Caco-2 (cell line): ENCODE measurements at places on chromosomes 2 and 18. TPM values are rescaled to one million over a fixed set of nuclear protein-coding genes. Genes with fewer than 3 reads are reported as not detected.

GRCh38 chr2:43054367-43054766, 172.0 kb downstream of the ZFP36L2 start:
- H3K27me3 ChIP-seq, result no peaks in the 10 kb centered on the region
- no peak overlapping the region for H3K27ac ChIP-seq
- peaks cover 26% of the 10 kb centered on the region for H3K4me1 ChIP-seq

DNA sequence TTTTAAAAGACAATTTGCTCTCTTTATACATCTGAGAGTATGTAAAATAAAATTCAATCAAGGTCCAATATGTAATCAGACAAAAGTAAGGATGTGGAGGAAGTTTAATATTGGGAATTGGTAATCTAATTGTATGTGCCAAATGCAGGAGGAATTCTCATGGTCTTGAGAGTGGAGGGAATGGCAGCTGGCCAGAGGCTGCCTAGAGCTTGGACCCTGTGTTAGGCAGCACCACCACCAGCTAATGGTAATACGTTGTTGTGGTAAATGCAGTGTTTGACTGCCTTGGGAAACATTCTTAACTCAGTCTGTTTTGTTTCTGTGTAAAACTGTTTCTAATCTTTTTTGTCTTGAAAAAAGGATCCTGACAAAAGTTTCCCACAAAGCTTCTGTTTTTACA, 30.0 kb downstream of the GALNT1 start:
- H3K27ac ChIP-seq, result no peak overlapping the region
- no peaks in the 10 kb centered on the region for H3K4me1 ChIP-seq
- no peaks in the 10 kb centered on the region for H3K27me3 ChIP-seq

GRCh38 chr2:30454571-30454970, 7.5 kb downstream of the LCLAT1 start:
- no peak overlapping the region for H3K27ac ChIP-seq
- no peaks in the 10 kb centered on the region; the same call in 1 of the 2 replicates for H3K36me3 ChIP-seq
- H3K4me1 ChIP-seq, result peaks cover 43% of the 10 kb centered on the region
- no peaks in the 10 kb centered on the region for H3K27me3 ChIP-seq

DNA sequence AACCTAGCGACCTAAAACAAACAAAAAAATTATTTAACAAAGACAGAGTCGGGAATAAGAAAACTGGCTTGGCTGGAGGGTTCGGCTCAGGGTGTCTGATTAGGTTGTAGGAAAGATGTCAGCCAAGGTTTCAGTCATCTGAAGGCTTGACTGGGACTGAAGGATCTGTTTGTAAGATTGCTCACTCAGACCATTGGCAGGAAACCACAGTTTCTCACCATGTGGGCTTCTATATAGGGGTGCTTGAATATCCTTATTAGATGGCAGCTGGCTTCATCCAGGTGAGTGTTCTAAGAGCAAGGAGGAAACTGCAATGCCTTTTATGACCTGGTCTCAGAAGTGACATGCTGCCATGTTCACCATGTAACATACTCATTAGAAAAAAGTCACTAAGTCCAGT, 999 bp upstream of the IL36B start:
- no peak overlapping the region for H3K4me3 ChIP-seq
- H3K36me3 ChIP-seq, result no peaks in the 10 kb centered on the region
- no peak overlapping the region for H3K27ac ChIP-seq
- peaks cover 6% of the 10 kb centered on the region for H3K4me1 ChIP-seq

DNA sequence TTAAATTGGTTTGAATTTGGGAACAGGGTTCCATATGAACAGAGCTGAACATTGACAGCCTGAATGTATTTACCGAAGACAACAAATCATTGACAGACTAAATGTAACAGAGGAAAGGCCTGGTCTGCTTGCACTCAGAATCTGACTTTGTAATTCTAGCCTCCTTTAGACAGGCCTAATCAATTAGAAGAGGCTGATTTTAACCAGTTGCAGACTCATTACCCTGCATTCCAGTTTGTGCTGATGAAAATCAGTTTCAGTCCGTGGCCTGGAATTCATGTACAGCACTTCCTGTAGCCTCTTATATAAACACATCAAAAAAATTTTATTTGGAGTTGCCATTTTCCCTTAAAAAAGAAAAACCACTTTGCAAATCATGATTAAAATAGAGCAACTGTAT, 93.1 kb upstream of the ZFP36L2 start:
- no peaks in the 10 kb centered on the region for H3K27me3 ChIP-seq
- H3K4me3 ChIP-seq, result no peak overlapping the region
- no peak for DNase-seq
- no peak overlapping the region for H3K27ac ChIP-seq
- H3K36me3 ChIP-seq, result peaks cover 2% of the 10 kb centered on the region; the same call in 1 of the 2 replicates

DNA sequence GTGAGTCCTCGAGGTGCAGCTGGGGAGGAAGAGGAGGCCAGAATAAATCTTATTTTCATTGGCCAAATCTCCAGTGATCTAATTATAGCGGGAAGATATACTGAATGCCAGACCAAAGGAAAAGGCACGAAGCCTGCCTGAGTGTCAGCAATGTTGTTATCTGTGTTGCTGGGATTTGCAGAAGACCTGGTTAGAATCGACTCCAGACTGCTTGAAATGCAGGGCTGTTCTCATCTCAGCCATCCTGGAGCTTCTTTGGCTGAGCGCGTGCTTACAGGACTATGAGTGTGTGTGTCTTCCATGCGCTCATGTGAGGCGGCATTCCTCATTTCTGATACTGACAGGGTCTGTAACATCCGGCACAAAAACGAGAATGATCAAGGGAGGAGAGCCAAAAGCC, 81.2 kb downstream of the TSN start:
- no peak overlapping the region for H3K4me3 ChIP-seq
- H3K27me3 ChIP-seq, result no peaks in the 10 kb centered on the region
- H3K36me3 ChIP-seq, result no peaks in the 10 kb centered on the region
- H3K27ac ChIP-seq, result no peak overlapping the region
- DNase-seq, result no peak

GRCh38 chr2:200254773-200255172, 51.7 kb upstream of the SPATS2L start:
- H3K4me3 ChIP-seq, result no peak overlapping the region
- H3K36me3 ChIP-seq, result no peaks in the 10 kb centered on the region
- H3K4me1 ChIP-seq, result peaks cover 25% of the 10 kb centered on the region
- DNase-seq, result no peak
- no peaks in the 10 kb centered on the region for H3K27me3 ChIP-seq
- no peak overlapping the region for H3K27ac ChIP-seq

GRCh38 chr2:141941210-141941714, 189.6 kb downstream of the LRP1B start:
- no peaks in the 10 kb centered on the region for H3K4me1 ChIP-seq
- no peaks in the 10 kb centered on the region for H3K36me3 ChIP-seq
- no peak for DNase-seq
- H3K27ac ChIP-seq, result no peak overlapping the region
- H3K4me3 ChIP-seq, result no peak overlapping the region

DNA sequence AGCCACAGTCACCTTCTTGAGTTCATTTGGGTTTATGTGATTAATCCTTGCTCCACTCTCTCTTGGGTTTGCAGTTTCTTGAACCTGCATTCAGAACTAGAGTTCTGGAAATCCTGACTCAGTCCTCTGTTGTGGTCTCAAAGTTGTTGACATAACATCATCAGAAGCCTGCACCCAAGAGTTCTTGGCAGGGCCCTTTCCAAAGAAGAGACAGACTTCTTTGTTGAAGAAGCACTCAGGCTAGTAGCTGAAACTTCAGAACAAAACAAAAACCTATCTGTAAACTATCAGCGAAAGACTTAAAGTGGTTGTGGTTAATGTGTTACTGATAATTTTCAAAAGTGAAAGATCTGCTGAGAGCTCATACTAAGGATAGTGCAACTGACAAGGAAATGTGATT, 120.8 kb downstream of the FAM168B start:
- H3K36me3 ChIP-seq, result no peaks in the 10 kb centered on the region
- no peak overlapping the region for H3K4me3 ChIP-seq
- peaks cover 7% of the 10 kb centered on the region; the same call in 1 of the 2 replicates for H3K4me1 ChIP-seq
- no peak for DNase-seq
- H3K27me3 ChIP-seq, result no peaks in the 10 kb centered on the region

- H3K4me1 ChIP-seq, result no peaks in the 10 kb centered on the region
- no peaks in the 10 kb centered on the region for H3K27me3 ChIP-seq
- H3K36me3 ChIP-seq, result no peaks in the 10 kb centered on the region
- DNase-seq, result no peak
- H3K4me3 ChIP-seq, result no peak overlapping the region
Measured at GRCh38 chr18:44025421-44025820, 655.3 kb upstream of the SETBP1 start.

- H3K36me3 ChIP-seq, result no peaks in the 10 kb centered on the region
- DNase-seq, result no peak
- no peak overlapping the region for H3K27ac ChIP-seq
- H3K4me3 ChIP-seq, result no peak overlapping the region
Measured at GRCh38 chr2:25497918-25498407, 156.2 kb upstream of the DNMT3A start.

- H3K4me1 ChIP-seq, result no peaks in the 10 kb centered on the region
- H3K27me3 ChIP-seq, result no peaks in the 10 kb centered on the region; the same call in 1 of the 2 replicates
- H3K27ac ChIP-seq, result no peak overlapping the region
- no peaks in the 10 kb centered on the region for H3K36me3 ChIP-seq
Measured at GRCh38 chr2:138744713-138745112, 35.5 kb downstream of the NXPH2 start.

- H3K4me1 ChIP-seq, result no peaks in the 10 kb centered on the region
- no peaks in the 10 kb centered on the region for H3K36me3 ChIP-seq
- no peak overlapping the region for H3K4me3 ChIP-seq
- no peak overlapping the region for H3K27ac ChIP-seq
- H3K27me3 ChIP-seq, result no peaks in the 10 kb centered on the region
Measured at GRCh38 chr2:52594026-52594425, 1173.6 kb upstream of the CHAC2 start.

DNA sequence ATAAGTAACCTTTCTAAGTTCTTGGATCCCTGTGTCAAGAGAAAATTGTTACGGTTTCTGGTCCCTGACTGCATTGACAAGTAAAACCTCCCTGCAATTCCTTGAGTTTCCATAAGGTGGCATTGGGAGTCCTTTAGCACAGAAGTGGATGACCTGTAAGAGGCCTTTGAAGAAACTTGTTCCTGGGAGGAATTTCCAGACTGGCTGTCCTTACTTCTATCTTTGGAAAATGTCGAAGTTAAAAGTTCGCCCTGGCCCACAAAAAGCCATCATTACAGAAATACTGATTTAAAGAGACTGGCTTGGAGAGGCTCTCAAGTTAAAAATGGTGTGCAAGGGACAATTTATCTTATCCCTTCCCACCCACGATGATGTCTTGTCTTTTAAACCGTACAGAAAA, 218.4 kb downstream of the CDH20 start:
- no peak for DNase-seq
- no peaks in the 10 kb centered on the region for H3K27me3 ChIP-seq

DNA sequence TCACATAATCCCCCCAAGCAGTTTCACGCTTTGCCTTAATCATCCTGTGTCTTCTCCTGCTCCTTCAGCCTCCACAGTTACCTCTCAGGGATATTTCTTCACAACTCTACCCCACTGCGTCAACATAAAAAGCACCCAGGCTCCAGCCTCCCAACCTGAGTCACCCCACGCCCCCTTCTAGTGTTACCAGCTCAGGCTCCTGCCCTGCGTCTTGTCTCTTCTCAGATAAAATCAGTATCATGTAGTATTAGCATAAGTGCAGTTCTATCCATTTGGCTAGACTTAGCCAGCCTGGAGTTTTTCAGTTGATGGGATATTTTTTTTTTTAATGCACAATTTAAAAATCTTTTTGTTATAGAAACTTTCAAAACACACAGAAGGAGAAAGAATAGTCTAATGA, 9.6 kb upstream of the PELI1 start:
- H3K4me3 ChIP-seq, result no peak overlapping the region
- no peak overlapping the region for H3K27ac ChIP-seq
- no peaks in the 10 kb centered on the region for H3K36me3 ChIP-seq
- H3K4me1 ChIP-seq, result peaks cover 14% of the 10 kb centered on the region
- no peaks in the 10 kb centered on the region for H3K27me3 ChIP-seq

DNA sequence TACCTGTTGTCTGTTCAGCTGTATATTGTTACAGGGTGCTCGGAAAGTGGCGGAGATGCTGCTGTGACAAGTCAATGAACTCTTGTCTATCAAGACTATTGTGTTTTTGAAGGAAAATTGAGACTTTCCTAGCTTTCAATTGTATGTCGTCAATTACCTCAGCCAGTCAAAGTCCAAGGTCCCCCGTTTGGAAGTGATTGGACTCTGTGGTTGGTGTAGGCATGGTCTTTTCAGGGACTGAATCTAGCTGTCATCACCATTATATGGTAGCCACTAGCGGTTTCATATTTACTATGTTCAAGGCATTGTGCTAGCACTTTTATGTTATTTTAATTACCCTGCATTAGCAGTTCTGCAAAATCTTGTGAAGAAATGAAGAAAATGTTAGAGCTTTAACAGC, 54.9 kb downstream of the XRCC5 start:
- H3K4me1 ChIP-seq, result no peaks in the 10 kb centered on the region
- no peak for DNase-seq
- peaks cover 5% of the 10 kb centered on the region for H3K36me3 ChIP-seq
- H3K27ac ChIP-seq, result no peak overlapping the region

DNA sequence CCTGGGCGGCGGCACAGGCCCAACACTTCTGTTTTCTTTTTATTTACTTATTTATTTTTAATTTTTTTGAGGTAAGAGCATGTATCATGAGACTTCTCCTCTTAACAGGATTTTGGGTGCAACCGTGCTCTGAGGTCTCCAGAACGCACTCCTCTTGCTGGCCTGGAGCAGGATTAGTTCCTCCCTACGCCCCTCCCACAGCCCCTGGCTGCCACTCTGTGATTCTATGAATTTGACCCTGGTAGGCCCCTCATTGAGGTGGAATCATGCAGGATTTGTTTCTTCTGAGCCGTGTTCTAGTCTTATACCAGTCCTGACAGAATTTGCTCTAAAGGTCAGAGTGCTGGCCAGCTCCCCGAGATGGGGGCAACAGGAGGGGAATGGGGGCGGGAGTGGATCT, 106.5 kb upstream of the HS6ST1 start:
- H3K36me3 ChIP-seq, result no peaks in the 10 kb centered on the region
- H3K27ac ChIP-seq, result no peak overlapping the region
- no peak overlapping the region for H3K4me3 ChIP-seq
- H3K27me3 ChIP-seq, result no peaks in the 10 kb centered on the region
- DNase-seq, result peak; percentile 7

DNA sequence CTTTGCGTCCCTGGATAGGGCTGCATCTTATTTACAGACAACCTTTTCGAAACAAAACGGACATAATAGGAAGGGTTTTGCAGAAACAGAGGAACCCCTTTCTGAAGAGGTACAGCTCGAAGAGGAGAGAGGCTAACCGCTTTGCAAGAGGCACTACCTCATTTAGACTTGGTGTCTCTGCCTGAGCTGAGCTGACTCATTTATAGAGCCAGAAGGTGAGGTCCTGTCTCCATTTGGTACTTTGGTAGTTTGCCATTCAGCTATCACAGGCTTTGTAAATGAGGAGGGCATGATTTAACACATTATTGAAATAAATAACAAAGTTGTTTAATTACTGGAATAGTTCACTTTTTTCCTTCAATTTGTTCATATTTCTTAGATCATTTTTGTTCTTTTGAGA, 2.2 kb upstream of the NXPH2 start:
- DNase-seq, result no peak
- no peaks in the 10 kb centered on the region for H3K27me3 ChIP-seq
- H3K27ac ChIP-seq, result no peak overlapping the region
- no peaks in the 10 kb centered on the region for H3K36me3 ChIP-seq
- no peak overlapping the region for H3K4me3 ChIP-seq

The MEP1B gene
- not detected in 2 replicates for total RNA-seq

The TMEM163 gene
- total RNA-seq, result 3.2 and 4.1 TPM in 2 replicates

The HAAO gene
- 44.1 and 47.5 TPM in 2 replicates for total RNA-seq

The L3MBTL4 gene
- 0.23 TPM in 1 of 2 replicates, not detected in the other for total RNA-seq

The TNFAIP6 gene
- not detected in 2 replicates for total RNA-seq

The COLEC12 gene
- total RNA-seq, result 0.09 and 0.44 TPM in 2 replicates

The RALB gene
- 56.5 and 59.4 TPM in 2 replicates for total RNA-seq

The MC2R gene
- total RNA-seq, result not detected in 2 replicates

The HTRA2 gene
- total RNA-seq, result 27.0 and 27.3 TPM in 2 replicates
